ENCODE measurements at places on chromosomes 16 and 17.

DNA sequence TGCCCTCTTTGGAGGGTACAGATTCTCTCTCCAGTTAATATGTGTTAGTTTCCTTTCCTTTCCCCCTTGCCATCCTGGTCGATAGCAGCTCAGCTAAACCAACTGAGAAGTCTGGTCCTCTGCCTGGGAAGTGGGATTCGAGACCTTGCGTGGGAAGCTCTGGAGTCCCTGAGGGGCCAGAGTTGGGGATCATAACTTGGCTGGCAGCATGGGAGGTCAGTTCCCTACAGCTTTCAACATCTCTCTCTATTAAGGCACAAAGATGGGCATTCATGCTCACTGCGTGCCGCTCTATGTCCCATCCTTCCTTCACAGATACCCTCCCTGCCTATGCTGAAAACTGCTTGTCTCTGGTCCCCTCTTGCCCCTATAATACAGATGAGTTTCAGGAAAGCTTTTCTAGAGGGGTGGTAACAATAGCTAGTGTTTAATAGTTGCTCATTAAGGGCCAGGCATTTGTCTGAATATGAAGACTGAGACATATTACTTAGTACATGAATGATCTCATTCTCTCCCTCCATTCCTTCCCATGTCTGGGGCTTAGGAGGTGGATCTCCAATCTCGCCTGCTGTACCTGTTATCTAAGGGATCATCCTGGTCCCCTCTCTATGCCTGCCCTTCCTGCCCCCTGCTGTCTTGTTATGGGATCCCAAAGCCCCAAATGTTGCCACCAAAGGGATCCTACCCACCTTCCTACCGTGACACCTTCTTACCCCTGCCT is 10.8 kb downstream of the THRA start:
- DNase-seq: no peak

GRCh38 chr17:49117587-49118230 is 14.9 kb upstream of the B4GALNT2 start:
- DNase-seq: no peak

DNA sequence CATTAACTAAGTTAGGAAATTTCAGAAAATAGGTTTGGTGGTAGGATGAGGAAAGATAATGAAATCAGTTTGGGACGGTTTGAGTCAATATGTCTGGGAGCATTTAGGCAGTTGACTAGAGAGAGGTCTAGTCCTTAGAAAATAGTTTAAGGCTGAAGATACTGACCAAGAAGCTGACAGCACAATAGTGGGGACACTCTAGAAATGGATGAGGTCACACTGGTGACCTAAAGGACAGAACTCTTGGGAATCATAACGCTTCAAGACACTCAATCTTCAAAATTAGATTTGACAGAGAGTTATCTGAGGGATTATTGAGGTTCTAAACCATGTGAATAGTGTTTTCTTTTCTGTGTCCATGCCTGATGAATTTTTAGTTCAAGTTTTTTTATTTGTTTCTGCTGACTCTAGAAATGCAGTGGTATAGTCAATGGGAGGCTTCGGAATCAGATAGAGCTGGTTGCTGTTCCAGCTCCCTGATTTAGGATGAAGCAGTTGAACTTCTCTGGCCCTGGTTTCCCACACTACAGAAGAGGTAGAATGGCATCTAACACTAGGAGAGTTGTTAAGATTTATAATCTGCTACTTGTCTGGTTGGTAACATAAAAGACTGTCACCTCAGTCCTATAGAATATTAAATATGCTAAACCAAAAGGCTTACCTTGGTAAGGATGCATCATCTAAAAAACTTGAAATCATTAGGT is 29.7 kb downstream of the MMD start:
- no peak for DNase-seq

DNA sequence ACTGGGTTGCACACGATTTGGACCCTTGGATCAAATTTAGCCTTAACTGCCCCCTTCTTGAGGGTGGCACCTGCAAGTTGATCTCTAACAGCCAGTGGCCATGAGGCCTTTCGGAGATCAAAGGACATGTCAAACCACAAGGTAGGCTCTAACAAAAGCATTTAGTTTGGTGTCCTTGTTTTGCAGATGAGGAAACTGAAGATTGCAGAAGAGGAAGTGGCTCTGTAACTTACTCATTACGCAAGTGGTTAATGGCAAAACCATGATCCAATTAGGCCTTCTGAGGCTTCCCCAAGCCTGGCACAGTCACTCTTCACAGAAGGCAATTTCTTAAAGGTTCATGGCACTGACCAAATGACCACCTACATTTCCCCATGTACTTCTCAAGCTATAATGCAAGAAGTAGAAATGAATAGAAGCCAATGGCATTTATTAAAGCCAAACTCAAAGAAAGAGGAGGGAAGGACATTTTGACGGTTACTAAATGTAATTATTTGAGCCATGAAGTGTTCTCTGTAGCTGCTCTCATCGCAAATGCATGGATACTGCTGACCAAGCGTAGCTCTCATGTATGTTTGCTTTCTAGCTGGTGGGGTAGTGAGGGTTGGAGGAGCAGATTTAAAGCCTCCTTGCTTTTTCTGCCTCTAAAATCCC is 32.8 kb upstream of the ABCC12 start:
- no peak for DNase-seq

GRCh38 chr16:75264457-75264998 is 13.1 kb upstream of the BCAR1 start:
- DNase-seq: no peak

- no peak for DNase-seq
Measured at GRCh38 chr17:37682007-37682406, 38.8 kb upstream of the DDX52 start.

- DNase-seq: no peak
Measured at GRCh38 chr17:80769516-80769915, 222.1 kb upstream of the CHMP6 start.

DNA sequence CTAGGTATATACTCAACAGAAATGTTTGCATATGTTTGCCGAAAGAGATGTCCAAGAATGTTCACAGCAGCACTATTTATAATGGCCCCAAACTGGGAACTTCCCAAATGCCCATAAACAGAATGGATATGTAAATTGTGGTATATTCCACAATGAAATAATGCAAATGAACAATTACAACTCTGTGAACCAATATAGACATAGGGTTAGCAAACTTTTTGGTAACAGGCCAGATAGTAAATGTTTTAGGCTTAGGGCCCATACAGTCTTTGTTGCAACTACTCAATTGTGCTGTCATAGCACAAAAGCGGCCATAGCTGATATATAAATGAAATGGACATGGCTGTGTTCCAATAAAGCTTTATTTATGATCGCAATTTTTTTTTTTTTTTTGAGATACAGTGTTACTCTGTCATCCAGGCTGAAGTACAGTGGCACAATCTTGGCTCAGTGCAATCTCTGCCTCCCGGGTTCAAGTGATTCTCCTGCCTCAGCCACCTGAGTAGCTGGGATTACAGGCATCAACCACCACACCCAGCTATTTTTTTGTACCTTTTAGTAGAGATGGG is 16.5 kb downstream of the XYLT1 start:
- no peak for DNase-seq

DNA sequence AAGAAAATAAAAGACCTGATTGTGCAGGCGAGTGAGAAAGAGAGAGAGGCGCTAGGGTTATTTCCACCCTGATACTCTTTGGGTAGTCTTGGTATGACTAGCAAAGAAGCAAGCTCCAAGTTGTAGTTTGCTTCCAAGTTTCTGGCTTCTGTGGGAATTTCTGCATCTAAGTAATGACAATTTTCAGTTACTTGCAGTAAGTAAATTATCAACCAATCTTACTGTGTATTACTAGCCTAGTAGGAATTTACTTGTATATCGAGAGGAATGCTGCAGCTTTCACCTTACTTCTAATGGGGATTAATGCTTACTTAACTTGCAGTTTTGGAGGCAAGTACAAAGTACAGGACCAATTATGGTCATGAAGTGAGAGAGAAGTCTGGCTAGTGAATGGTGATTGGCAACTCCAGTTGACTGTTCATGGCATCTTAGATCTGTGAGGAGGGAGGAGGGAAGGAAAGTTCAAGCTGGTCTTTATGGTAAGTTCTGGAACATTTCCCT is 31.9 kb downstream of the TENT4B start:
- DNase-seq: no peak

GRCh38 chr17:32570081-32570396 is 83.2 kb downstream of the CDK5R1 start:
- no peak for DNase-seq

DNA sequence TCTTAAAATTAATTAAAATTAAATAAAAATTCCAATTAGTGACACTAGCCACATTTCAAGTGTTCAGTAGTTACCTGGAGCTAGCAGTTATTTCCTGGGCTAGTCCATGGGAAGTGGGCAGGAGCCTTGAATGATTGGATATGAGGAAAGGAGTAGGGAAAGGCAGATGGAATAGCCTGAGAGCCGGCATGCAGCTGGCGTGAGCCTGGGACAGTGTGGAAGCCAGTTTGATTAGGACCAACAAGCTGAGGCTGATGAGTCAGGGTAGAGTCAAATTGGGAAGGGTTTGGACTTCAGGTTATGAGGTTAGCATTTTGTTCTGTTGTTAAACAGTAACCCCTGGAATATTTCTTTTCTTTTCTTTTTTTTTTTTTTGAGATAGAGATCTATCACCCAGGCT is 15.3 kb upstream of the GNA13 start:
- DNase-seq: no peak

DNA sequence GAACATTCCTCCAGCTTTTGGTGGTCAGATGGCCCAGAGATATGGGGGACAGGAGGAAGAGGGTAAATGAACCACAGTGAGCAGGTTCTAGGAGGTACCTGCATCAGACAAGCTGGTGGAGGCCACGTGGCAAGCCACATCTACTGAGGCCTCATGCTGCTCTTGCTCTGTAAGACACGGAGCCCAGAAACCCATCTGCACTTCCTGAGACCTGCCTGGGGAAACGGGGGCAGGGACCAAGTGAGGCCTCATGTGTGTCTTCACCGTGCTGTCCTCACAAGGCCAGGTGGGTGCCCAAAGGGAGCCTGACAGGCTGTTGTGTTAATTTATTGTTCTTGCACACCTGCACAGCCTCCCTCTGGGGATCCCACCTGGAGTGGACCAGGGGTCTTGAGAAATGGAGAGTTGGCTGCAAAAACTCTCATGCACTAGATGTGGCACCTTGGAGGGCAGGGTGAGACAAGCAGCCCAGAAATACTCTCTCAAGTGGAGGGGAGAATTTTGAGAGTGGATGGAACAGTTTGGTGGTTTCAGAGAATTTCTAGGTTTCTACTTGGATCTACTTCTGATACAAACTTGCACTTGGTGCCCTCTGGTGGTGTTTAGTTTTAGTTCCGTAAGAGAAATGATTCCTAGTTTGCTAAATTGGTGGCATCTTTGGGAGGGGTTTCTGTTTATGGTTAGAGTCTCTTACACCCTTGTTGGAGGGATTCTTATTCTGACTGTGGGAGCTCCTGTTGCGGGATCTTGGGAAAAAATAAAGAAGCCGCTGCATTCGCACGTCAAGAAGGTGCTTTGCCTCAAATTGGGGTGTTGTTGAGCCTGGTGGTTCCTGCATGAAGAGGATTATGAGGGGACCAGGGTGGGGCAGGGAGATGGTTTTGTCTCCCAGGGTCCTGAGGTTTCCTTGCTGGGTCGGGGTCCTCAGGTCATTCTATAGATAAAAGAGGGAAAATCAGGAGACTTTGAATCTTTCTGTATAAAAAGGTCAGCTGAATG is 47.5 kb downstream of the SLC6A2 start:
- no peak for DNase-seq

DNA sequence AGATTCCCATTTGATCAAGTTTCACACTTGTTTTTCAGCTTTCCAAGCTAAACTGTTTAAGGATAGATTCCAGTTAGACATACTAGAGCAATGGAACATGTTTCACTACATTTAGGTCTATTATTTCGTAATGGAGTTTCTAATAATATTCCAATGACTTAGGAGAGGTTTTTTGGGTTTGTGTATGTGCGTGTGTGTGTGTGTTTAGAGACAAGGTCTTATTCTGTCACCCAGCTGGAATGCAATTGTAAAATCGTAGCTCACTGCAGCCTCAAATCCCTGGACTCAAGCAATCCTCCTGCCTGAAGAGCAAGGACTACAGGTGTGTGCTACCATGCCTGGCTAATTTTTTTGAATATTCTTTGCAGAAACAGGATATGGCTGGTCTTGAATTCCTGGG is 426.3 kb downstream of the ZFHX3 start:
- no peak for DNase-seq

DNA sequence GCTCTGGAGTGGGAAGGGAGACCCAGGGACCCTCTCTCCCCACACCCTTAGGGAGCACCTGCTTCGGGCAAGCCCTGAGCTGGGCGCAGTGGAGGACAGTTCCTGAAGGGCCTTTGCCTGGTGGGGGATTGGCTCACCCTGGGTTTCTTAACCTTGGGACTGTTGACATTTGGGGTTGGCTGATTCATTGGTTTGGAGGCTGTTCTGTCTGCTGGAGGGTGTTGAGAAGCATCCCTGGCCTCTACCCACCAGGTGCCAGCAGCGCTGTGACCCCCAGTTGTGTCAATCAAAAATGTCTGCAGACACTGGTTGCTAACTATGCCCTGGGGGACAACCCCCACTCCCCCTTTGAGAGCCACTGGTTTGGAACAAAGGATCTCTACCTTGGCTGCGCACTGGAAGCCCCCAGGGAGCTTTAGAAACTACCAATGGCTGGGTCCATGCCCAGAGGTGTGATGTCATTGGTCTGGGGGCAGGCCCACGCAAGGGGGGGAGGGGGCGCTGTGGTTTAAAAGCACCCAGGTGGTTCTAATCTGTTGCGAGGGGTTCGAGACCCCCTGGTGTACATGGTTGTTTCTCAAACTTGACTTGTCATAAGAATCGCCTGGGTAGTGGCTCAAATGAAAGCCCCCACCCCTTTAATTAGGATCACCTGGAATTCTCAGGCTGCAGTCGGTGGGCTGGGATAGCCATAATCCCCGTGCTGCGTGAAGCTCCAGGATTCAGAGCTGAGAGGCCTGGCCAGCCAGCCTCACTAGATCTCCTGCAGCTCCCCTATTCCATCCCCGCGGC is 151.9 kb upstream of the GSE1 start:
- DNase-seq: no peak

Data from activated CD4-positive, CD25-positive, alpha-beta regulatory T cell (primary cell).